ENCODE measurements at places on chromosomes 11 and 22.

- no peak for DNase-seq
Observed at GRCh38 chr11:129856036-129856435, 39.3 kb downstream of the NFRKB start.

- DNase-seq = no peak
Observed at GRCh38 chr11:132349811-132350733, 979.7 kb downstream of the NTM start.

- DNase-seq = no peak
Observed at GRCh38 chr11:4565371-4565770, 16.2 kb upstream of the OR52I2 start.

- no peak for DNase-seq
Observed at GRCh38 chr11:67022961-67023956, at the start of gene SYT12. SYT12 (plus strand) TSS chr11:67023134; CDS start chr11:67030145, 7,011 bp downstream.

- DNase-seq = peak; percentile 81
Observed at GRCh38 chr11:57214494-57214893, 22.6 kb downstream of the APLNR start.

- no peak for DNase-seq
Observed at GRCh38 chr11:69400140-69400539, 81.3 kb upstream of the LINC01488 start.

- DNase-seq = no peak
Observed at GRCh38 chr22:49725516-49725915, 102.2 kb downstream of the BRD1 start.

Measured in fibroblast of mammary gland (primary cell).